NCI-H510A (cell line): ENCODE measurements at places on chromosomes 16 and 17.

GRCh38 chr16:49416001-49416675 lies 42.5 kb downstream of the C16orf78 start:
- DNase-seq: no peak

GRCh38 chr16:84769416-84769815 lies 50.4 kb upstream of the CRISPLD2 start:
- DNase-seq: no peak

DNA sequence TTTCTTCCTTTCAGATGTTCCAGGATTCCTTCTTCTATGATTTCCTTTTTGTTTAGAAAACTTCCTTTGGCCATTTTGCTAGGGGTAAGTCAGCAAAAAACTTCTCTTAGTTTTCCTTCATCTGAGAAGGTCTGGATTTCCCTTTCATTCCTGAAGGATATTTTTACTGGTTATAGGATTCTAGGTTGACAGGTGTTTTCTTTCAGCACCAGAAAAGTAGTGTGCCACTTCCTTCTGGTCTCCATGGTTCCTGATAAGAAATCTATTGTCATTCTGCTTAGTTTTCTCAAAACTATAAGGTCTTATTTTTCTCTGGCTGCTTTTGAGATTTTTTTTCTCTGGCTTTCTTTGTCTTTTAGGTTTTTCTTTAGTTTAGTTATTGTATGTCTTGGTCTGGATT lies 27.6 kb downstream of the MPRIP start:
- DNase-seq: no peak

- no peak for DNase-seq
Measured at GRCh38 chr17:16886655-16887322, 85.1 kb downstream of the TNFRSF13B start.

DNA sequence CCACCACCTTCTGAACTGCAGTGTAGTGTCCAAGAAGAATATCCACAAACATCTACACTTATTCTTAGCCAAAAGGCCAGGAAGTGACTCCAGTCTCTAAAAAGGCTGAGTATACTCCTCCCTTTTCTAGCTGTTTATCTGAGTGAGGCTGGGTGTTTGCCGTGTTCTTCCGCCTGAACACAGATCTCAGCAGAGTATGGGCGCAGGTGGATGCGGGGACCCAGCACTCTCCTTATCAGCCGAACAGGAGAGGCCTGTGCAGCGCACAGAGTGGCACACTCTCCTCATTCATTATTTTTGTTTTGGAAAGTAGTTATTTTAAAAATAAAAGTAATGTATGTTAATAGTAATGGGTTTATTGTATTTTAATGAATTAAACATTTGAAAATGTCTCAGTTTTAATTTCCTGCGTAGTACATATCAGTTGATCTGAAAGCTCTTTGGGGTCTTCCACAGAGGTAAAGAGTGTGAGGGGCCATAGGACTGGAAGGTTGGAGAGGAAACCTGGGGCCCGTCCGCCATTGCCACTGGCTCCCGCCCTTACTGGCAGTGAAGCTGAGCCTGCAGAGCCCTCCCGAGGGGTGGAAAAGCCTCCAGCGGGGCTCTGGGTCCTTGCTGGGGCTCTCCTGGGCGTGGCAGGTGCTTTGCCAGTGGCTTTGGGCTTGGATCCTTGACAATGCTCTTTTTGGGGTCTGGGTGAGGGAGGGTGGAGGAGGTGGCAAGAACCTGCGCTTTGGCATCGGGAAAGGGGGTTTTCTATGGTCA lies 53.8 kb downstream of the PDPK1 start:
- DNase-seq: no peak

DNA sequence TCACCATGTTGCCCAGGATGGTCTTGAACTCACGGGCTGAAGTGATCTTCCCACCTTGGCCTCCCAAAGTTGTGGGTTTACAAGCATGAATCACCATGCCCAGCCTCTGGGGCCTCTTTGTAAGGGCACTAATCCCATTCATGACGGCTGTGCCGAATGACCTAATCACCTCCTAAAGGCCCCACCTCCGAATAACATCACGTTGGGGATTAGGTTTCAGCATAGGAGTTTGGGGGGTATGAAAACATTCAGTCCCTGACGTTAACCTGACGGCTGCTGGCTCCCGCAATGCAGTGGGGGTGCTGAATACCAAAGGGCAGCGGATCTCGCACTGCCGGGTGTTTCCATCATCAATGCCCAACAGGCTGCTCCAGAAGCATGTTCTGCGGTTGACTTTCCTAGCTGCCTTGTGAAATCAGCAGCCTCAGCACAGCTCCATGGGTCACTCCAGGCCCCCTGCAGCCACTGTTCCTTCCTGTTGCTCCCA lies 120.8 kb upstream of the SEC14L1 start:
- no peak for DNase-seq
